HFFc6 (cell line): ENCODE measurements at places on chromosomes 1 and 21. TPM values are rescaled to one million over a fixed set of nuclear protein-coding genes. Genes with fewer than 3 reads are reported as not detected.
A peak's percentile ranks its signal among the peaks of the same experiment; 100 is the strongest.

Gene SLAMF1
- total RNA-seq = not detected in 3 replicates

Gene UBL4B
- total RNA-seq = 1.7 and 9.1 TPM in 2 replicates

Gene SERTAD4
- total RNA-seq = 3.3 to 5.2 TPM (median 4.2 TPM) in 3 replicates

Gene TNNI3K
- not detected in 3 replicates for total RNA-seq

Gene CFHR3
- not detected in 3 replicates for total RNA-seq

Gene FCRL5
- not detected in 3 replicates for total RNA-seq

Gene TMPRSS15
- not detected in 3 replicates for total RNA-seq

Gene HES4
- total RNA-seq = 14.6 to 18.9 TPM (median 14.9 TPM) in 3 replicates

Gene COL9A2
- total RNA-seq = 0.10 and 0.46 TPM in 2 replicates

- H3K4me1 ChIP-seq = peaks cover 23% of the 10 kb centered on the region
- no peak overlapping the region for H3K27ac ChIP-seq
- DNase-seq = no peak
- H3K36me3 ChIP-seq = 0 out of 2 replicates have a peak, but pooled peaks cover 5% of the 10 kb centered on the region
- no peak overlapping the region for H3K4me3 ChIP-seq
Observed at GRCh38 chr1:51740652-51741051, 123.8 kb downstream of the OSBPL9 start.

- peaks cover 36% of the 10 kb centered on the region for H3K36me3 ChIP-seq
- peak; percentile 15 for DNase-seq
- H3K4me1 ChIP-seq = peaks cover 46% of the 10 kb centered on the region
- no peak overlapping the region for H3K4me3 ChIP-seq
- H3K27ac ChIP-seq = peak overlapping the region; percentile 29; the same call in 1 of the 2 replicates
Observed at GRCh38 chr1:16249596-16250241, 12.7 kb upstream of the CPLANE2 start.

- no peaks in the 10 kb centered on the region for H3K36me3 ChIP-seq
- DNase-seq = no peak
- H3K4me3 ChIP-seq = no peak overlapping the region
- no peak overlapping the region for H3K27ac ChIP-seq
- H3K27me3 ChIP-seq = no peaks in the 10 kb centered on the region
- H3K4me1 ChIP-seq = no peaks in the 10 kb centered on the region
Observed at GRCh38 chr1:107550358-107550757, 409.5 kb downstream of the NTNG1 start.

DNA sequence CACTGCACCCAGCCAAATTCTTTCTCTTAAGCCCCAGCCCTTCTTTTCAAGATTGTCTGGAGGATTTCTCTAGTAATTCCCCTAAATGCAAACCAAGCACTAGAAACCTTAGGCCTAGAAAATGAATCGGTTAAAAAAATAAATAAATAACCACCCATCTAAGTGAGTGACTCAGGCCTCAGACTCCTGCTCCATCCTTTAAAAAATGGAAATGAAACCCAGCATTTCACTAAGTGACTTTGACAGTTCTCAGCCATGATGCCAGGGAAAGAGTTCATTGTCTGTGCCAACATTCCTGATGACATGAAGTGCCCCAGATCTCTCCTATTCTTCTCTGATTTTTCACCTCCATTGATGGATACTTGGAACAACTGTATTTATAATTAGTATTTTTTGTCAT lies 415.2 kb upstream of the DAB1 start:
- H3K27ac ChIP-seq = no peak overlapping the region
- no peaks in the 10 kb centered on the region; the same call in 1 of the 2 replicates for H3K36me3 ChIP-seq
- no peak overlapping the region for H3K4me3 ChIP-seq
- peak; percentile 29 for DNase-seq

DNA sequence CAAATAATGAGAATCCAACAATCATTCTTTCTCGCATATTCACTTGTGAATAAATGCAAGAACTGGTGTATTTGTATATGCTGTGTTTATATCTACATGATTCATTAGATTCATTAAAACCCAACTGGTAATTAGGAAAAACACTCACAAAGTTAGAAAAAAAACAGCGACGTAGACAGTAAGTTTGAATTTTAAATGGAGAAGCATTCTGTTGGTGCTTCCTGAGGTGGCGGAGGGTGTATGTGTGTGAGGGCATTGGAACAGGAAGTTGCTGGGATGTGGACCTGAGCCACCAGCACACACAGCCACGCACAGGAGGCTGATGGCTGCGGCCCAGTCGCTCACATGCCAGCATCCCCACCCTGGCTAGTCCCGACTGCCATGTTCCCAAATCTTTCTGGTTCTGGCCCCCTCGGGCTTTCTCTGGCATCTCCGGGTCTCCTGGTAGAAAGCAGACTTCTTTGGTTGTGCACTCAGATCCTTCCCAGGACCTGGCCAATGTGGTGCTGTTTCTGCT lies 121.6 kb upstream of the IRF2BP2 start:
- peaks cover 60% of the 10 kb centered on the region for H3K4me1 ChIP-seq
- peak overlapping the region; percentile 93 for H3K27ac ChIP-seq
- peaks cover 2% of the 10 kb centered on the region; the same call in 1 of the 2 replicates for H3K27me3 ChIP-seq
- peak overlapping the region; percentile 47 for H3K4me3 ChIP-seq
- no peak for DNase-seq

GRCh38 chr1:168767894-168768584 lies 39.0 kb upstream of the DPT start:
- peak; percentile 8 for DNase-seq
- no peaks in the 10 kb centered on the region for H3K4me1 ChIP-seq
- H3K27me3 ChIP-seq = no peaks in the 10 kb centered on the region
- no peak overlapping the region for H3K4me3 ChIP-seq
- H3K27ac ChIP-seq = no peak overlapping the region

DNA sequence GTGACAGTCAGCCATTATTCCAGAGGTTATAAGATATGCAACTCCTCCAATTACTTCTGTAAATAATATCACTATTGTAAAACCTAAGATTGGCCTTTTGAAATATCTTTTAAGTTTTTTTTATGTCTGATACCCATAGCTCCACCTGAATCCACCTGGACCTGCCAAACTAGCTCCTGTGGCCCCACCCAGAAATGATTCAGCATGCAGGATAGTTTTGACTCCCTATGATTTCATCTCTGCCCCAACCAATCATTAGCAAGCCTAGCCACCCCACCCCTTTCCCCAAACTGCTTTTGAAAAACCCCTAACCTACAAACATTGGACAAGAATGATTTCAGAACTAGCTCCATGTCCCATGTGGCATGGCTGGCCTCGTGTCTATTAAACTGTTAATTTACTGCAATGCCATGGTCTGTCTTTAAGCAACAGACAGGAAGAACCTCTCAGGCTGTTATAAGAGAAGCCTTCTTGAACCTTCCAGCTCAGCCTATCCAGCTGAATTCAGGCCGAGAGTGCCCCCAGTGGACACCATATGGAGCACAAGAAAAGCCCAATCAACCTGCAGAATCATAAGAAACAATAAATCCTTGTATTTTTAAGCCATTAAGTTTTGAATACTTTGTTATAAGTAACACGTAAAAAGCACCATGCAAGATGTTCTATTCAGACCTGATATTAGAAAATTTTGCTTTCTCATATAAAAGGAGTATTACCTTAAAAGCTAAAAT lies 263.0 kb upstream of the ZRANB2 start:
- H3K4me1 ChIP-seq = no peaks in the 10 kb centered on the region
- DNase-seq = no peak
- H3K4me3 ChIP-seq = no peak overlapping the region
- H3K27ac ChIP-seq = no peak overlapping the region
- no peaks in the 10 kb centered on the region; the same call in 1 of the 2 replicates for H3K27me3 ChIP-seq
- peaks cover 13% of the 10 kb centered on the region; the same call in 1 of the 2 replicates for H3K36me3 ChIP-seq

DNA sequence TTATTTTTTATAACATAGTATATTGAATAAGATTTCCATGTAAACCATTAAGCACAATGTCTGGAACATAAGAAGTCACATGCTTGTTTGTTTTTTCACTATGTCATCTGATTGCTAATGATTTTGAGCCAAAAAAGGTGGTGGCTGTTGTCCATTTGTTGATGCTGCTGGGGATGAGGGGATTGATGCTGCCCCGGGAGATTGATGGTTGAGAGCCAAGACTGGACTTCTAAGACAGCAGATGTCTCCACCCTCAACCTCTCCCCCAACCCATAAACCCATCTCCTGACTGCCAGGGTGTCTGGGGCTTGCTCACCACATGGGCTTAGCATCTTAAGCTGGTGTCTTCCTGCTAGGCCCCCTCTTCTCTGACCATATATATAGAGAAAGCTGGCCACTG lies 35.8 kb upstream of the CD34 start:
- H3K4me3 ChIP-seq = no peak overlapping the region
- H3K36me3 ChIP-seq = no peaks in the 10 kb centered on the region
- H3K27ac ChIP-seq = no peak overlapping the region
- no peak for DNase-seq
- H3K4me1 ChIP-seq = peaks cover 11% of the 10 kb centered on the region; the same call in 1 of the 2 replicates

GRCh38 chr21:25582888-25583287 lies 24.4 kb downstream of the MRPL39 start:
- DNase-seq = no peak
- H3K4me3 ChIP-seq = no peak overlapping the region
- peaks cover 10% of the 10 kb centered on the region; the same call in 1 of the 2 replicates for H3K36me3 ChIP-seq
- no peak overlapping the region for H3K27ac ChIP-seq

GRCh38 chr1:168368131-168368530 lies 87.5 kb downstream of the TBX19 start:
- peaks cover 24% of the 10 kb centered on the region for H3K27me3 ChIP-seq
- no peaks in the 10 kb centered on the region for H3K4me1 ChIP-seq
- no peak overlapping the region for H3K27ac ChIP-seq
- H3K36me3 ChIP-seq = no peaks in the 10 kb centered on the region
- no peak overlapping the region for H3K4me3 ChIP-seq

- peaks cover 14% of the 10 kb centered on the region for H3K4me1 ChIP-seq
- no peak within 1 kb of the TSS for H3K27ac ChIP-seq
- 0 out of 2 replicates have a peak within 1 kb of the TSS, but pooled peaks have one; percentile 13 for H3K4me3 ChIP-seq
Observed at GRCh38 chr1:230713915-230714764, at the start of gene AGT. Gene AGT, minus strand, starts transcription at chr1:230714122. Its CDS starts 3,299 bp downstream, at chr1:230710823.

- DNase-seq = no peak
- H3K27me3 ChIP-seq = peaks cover 10% of the 10 kb centered on the region
- H3K4me3 ChIP-seq = no peak overlapping the region
- H3K4me1 ChIP-seq = peaks cover 35% of the 10 kb centered on the region
Observed at GRCh38 chr1:207870306-207871031, 40.5 kb downstream of the CD34 start.

GRCh38 chr1:170164103-170164763 lies 18.5 kb downstream of the NTMT2 start:
- H3K4me1 ChIP-seq = peaks cover 34% of the 10 kb centered on the region
- DNase-seq = no peak
- H3K27me3 ChIP-seq = no peaks in the 10 kb centered on the region
- H3K4me3 ChIP-seq = no peak overlapping the region
- no peak overlapping the region for H3K27ac ChIP-seq

DNA sequence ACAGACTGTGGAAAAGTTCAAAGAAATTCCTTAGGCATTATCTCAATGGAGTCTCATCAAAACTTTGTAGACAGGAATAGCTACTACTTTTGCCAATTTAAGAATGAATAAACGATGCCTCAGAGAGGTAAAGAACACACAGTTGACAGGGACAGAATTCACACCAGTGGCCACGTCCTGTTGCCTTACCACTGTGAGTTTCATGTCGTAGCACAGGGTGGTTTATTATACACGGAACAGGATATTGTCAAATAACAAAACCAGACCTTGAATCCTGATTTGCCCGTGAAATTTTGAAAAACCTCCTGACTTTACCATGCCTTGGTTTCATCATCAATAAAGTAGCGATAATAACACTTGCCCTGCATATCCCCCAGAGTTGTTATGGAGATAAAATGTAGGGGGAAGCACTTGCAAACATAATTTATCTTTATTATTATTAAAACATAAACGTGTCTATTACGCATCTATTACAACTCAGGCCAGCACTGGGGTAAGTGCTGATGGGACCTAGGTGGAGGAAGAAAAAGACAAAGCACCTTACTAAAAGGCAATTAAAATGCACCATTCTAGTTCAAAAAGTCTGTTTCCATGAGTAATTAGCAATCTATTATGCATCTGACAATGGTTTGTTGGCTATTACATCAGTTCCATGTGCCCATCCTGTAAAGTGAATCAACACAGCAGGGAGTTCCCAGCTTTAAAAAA lies 408.1 kb upstream of the RUNX1 start:
- H3K4me1 ChIP-seq = no peaks in the 10 kb centered on the region
- H3K36me3 ChIP-seq = peaks cover 1% of the 10 kb centered on the region; the same call in 1 of the 2 replicates
- no peak overlapping the region for H3K4me3 ChIP-seq
- no peaks in the 10 kb centered on the region for H3K27me3 ChIP-seq
- no peak overlapping the region for H3K27ac ChIP-seq

GRCh38 chr1:119093721-119094120 lies 46.7 kb downstream of the WARS2 start:
- peak; percentile 41 for DNase-seq
- no peaks in the 10 kb centered on the region for H3K27me3 ChIP-seq

GRCh38 chr21:21813289-21813688 lies 815.1 kb downstream of the NCAM2 start:
- no peaks in the 10 kb centered on the region for H3K27me3 ChIP-seq
- no peaks in the 10 kb centered on the region for H3K36me3 ChIP-seq
- DNase-seq = no peak
- no peak overlapping the region for H3K4me3 ChIP-seq
- peaks cover 13% of the 10 kb centered on the region for H3K4me1 ChIP-seq

DNA sequence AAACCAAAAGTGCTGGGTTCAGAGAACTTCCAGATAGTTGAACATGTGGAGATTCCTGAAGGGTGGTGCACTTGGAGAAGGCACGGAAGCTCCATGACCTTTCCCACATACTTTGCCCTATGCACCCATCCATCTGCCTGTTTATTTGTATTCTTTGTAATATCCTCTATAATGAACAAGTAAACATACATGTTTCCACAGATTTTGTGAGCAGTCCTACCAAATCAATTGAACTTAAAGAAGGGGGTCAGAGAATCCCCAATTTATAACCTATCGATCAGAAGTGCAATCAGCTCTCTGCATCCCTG lies 121.4 kb downstream of the ADSS2 start:
- DNase-seq = no peak
- peak overlapping the region; percentile 17; the same call in 1 of the 2 replicates for H3K27ac ChIP-seq
- H3K4me1 ChIP-seq = peaks cover 28% of the 10 kb centered on the region
- H3K36me3 ChIP-seq = peaks cover 9% of the 10 kb centered on the region; the same call in 1 of the 2 replicates
- H3K4me3 ChIP-seq = no peak overlapping the region
- H3K27me3 ChIP-seq = peaks cover 4% of the 10 kb centered on the region

DNA sequence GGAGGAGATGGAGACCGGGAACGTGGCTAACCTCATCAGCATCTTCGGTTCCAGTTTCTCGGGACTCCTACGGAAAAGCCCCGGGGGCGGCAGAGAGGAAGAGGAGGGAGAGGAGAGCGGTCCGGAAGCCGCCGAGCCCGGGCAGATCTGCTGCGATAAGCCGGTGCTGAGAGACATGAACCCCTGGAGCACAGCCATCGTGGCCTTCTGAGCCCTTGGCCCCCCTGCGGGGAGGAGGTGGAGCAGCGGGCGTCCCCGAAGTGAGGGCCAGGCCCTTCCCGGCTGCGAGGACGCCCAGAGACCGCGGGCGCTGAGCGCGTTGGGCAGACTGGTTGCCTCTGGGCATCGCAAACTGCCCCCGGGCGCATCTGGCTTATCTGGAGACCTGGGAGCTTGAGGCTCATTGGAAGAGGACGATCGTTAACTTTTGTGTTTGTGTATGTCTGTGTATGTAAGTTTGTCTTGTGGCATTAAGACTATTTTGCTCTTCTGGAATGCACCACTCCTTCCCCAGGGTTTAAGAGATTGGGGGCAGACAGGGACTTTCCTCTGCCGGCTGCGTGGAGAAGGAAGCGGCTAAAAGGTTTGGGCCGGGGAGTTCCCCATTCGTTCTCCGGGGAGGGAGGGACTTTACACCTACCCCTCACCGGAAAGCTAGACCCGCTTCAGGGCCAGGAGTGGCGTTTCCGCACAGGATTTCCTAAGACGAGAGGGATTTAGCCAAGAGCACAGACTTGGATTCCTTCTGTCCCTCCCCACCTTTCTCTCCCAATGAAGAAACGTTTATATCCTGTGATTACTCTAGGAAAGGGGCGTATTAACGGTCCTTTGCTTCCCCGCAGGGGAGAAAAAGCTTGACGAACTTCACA lies 1.4 kb downstream of the IER5 start:
- H3K27me3 ChIP-seq = peaks cover 15% of the 10 kb centered on the region
- H3K4me1 ChIP-seq = peaks cover 73% of the 10 kb centered on the region
- H3K27ac ChIP-seq = peak overlapping the region; percentile 93
- H3K36me3 ChIP-seq = peaks cover 50% of the 10 kb centered on the region
- H3K4me3 ChIP-seq = peak overlapping the region; percentile 98
